Right forelimb (tissue), 1 donor: ENCODE measurements at places on chromosomes 13 and 19.

DNA sequence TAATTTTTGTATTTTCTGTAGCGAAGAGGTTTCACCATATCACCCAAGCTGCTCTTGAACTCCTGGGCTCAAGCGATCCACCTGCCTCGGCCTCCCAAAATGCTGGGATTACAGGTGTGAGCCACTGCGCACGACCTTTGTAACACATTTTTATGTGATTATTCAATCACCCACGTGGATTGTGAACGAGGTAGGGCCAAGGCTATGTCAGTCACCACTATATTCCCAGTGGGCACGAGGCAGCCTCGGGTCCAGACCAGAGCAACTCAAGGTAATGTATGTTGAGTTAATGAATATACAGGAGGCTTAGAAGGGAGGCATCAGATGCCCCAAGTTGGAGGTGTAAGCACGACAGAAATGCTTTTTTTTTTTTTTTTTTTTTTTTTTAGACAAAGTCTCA lies 8.9 kb downstream of the PTGIR start:
- no peak for DNase-seq

DNA sequence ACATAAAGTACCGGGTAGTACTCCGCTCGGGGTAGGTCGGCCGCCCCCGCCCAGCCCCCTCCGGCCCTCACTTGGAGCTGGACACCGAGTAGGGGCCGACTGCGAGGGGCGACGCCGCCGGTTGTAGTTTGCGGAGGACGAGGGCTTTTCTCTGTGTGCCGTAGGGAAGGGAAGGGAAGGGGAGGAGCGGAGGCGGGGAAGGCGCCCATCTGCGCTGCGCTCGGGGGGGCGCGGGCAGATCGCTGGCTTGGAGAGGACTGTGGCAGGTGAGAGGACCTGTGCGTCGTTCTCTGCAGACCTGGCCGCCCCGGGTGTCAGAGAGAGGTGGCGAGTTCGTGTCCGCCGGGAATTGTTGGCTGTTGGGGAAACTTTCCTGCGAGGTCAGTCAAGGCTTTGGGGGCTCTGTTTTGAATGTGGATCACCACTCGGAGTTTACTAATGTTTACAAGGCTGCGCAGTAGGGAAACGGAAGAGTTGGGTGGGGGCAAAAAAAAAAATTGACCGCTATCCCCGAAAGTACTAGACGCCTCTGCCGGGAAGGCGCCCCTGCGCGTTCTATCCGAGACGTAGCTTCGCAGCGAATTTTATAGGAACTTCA lies 1.4 kb downstream of the ING1 start:
- peak; percentile 86 for DNase-seq

- DNase-seq, result no peak
These were observed 17.3 kb downstream of the RHPN2 start for GRCh38 chr19:33047422-33047821.

DNA sequence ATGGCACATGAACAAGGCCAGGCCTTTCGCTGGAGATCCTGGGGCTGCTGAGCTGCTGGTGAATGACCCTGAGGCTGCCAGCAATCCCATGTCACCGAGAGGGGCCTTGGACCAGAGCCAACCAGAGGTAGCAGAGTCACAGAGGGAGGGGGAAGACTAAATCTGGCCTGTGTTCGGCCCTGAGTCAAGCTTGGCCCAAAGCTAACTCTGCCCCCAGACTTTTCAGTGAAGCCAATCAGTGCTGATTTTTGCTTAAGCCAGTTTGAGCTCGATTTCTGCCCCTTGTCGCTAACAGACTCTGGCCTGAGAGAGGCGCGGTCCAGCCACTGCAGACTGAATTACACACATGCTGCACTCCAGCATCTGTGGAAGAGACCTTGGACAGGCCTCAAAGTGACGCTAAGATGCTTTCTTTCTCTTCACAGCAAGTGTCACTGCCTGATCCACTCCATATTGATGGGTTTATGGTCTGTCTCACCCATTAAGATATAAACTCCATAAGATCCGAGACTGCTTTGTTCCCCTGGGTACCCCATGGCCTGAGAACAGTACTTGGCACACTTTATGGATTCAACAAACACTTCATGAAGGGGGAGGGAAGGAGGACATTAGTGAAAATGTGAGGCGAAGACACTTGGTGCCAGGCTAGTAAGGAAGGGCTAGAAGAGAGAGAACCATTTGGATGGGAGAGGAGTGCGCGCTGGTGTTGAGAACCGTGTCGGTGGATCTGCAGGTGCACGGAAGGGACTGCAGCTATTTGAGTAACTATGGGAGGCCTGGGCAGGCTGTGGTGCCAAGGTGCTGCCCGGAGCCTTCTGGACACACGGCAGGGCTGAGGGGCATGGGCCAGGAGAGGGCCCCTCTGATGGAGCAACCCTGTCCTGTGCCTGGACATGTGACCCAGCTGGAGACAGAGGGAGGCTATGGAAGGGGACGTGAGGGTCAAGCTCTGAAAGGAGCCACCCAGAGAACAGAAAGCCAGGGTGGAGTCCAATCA lies 17.6 kb downstream of the RANBP3 start:
- DNase-seq, result no peak

- no peak for DNase-seq
These were observed 1113.4 kb upstream of the MIR17HG start for GRCh38 chr13:90233933-90234672.

DNA sequence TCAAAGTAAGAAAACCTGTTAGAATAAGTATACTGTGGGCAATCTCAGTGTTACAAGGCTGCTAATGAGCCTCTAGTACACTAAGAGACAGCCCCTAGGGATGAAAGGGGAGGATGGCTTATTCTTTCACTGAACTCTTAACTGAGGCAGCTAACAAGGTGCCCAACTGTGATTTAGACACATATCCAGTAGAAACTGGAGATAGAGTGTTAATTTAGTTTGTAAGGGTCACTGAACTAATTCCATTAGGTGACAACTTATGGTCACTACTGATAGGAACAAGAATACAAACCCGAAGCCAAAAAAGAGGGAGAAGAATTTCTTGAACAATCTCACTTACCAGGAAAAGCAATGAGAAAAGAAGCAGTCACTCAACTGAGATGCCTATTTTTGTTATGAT lies 1010.6 kb downstream of the PCDH9 start:
- DNase-seq, result no peak
